Urinary bladder (tissue), 4 donors: ENCODE measurements at places on chromosomes 5 and 9.

DNA sequence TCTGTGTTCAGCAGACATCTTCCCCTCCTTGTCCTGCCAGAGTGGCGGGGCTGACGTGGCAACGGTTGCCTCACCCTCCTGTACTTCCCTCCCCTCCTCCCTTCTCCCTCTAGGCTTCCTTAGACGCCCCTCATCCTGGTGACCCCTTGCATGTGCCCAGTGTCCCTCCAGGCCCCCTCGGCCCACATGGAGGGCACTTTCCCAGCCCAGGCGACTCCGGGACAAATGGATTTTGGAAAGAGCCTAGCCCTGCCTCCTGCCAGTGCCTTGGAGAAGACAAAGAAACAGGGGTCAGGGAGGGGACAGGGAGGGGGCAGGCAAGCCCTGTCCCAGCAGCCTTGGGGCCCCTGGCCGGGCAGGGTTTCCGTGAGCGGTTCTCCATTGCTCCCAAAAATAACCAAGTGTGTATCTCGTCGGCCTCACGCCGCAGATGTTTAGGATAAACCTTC is 38.3 kb upstream of the NEURL1B start:
- no peak for DNase-seq

DNA sequence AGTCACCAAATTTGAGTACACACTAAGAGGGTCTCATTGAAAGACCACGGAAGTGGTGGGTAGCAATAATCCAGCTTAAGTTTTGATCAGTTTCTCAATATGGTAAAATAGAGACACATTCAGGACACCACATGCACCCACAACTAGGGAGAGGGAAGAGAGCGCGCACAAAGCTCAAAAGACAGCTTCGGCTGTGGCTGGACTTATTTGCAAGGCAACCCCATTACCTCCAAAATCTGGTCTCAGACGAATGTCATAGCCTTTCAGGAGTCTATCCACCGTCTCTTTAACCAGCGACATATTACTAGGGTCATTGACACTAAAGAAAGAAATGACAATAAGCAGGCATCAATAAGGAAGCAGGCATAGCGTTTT is 443 bp downstream of the GABRB2 start:
- DNase-seq: no peak

- DNase-seq: no peak
These were observed 103.3 kb downstream of the DIRAS2 start for GRCh38 chr9:90539286-90539685.

DNA sequence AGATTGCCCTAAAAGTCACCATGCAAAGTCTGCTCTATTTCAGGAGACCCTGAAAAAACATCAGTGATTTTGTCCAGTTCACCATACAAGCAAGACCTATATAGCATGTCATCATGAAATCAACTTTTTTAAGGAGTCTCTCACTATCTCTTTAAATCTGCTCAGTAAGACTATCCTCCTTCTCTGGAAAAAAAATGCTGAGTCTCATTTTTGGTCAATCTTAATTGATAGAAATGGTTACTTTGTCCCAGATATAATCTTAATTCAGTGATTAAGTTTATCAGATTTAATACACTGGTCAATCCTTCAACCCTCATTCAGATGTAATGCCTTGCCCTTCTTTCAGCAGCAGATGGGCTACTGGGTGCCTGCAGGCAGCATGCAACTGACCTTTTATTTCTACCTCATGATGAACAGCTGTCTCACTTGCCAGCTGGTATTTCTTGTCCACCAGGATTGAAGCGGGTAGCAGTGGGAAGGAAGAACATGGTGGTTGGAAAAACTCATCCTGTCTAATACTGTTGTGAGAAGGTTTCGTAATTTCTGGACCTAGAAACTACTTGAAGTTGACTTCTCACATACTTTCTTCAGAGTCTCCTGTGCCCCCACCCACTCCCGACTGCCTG is 375.3 kb downstream of the DNAH5 start:
- no peak for DNase-seq

GRCh38 chr5:55621229-55621628 is 86.5 kb upstream of the PLPP1 start:
- no peak for DNase-seq

GRCh38 chr5:170113522-170113900 is 7.8 kb downstream of the FOXI1 start:
- DNase-seq: no peak

DNA sequence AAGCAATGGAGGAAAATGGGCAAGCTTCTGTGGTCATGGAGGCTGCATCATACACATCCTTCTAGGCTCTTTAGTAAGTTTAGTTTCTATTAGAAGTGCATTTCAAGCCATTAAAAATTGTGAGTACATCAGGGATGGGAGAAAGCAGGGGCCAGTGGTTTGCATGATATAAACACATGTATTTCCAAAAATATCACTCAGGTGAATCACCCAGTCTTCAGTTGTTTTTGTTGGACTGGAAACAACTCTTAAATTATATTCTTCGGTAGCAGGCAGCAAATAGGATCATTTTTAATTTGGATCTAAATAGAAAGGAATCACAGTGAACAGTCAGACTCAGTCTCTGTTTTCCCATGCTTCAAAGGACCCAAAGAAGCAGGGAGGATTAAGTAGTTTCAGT is 657.9 kb downstream of the TLR4 start:
- DNase-seq: no peak

DNA sequence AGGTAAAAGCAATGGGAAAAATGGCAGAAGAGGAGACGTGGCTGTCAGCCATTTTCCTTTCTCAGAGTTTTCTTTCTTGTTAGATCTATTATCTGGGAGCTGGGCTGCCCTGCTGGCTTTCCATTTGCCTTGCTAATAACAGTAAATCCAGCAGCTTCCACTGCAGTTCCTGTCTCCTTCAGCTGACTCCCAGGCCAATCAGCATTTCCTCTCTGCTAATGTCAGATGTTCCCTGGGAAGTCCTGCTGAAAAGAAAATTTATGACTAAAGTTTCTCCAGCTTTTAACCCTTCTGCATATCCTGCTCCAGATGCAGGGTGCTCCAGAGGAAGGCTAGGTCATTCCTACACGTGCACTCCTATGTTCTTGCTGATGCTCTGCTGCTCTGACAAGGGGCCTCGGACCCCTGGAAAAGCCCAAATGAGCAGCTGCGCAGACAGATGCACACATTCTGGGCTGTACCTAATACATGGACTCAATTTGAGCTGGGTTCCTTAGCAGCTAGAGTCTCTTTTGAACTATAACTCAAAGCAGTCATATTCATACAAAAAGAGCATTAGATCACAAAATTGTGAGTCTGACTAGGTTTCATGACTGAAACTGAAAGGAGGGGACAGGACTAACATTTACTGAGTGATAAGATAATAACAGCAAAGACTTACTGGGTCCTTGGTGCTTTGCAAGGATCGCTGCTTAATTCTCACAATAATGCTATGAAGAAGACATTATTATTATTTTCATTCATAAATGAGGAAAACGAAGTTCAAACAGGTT is 182.2 kb downstream of the MAPKAP1 start:
- no peak for DNase-seq

- no peak for DNase-seq
These were observed 163.6 kb downstream of the SPATA31D1 start for GRCh38 chr9:82152181-82152580.

- no peak for DNase-seq
These were observed 38.1 kb downstream of the ALDH1A1 start for GRCh38 chr9:72914750-72915149.

GRCh38 chr5:140674629-140675028 is 1.3 kb upstream of the DND1 start:
- no peak for DNase-seq

- DNase-seq: no peak
These were observed 102.5 kb downstream of the OTULIN start for GRCh38 chr5:14767053-14767452.

GRCh38 chr9:10230512-10230911 is 382.3 kb downstream of the PTPRD start:
- no peak for DNase-seq
